Stimulated activated CD4-positive, alpha-beta T cell treated with anti-CD3 and anti-CD28 coated beads, Interleukin-12 subunit alpha, Interleukin-12 subunit beta, amount 100 ng/mL, for 24 hours (primary cell): ENCODE measurements at places on chromosomes 7 and 10.

GRCh38 chr7:84372155-84372621 is 177.6 kb upstream of the SEMA3A start:
- DNase-seq = no peak

- no peak for DNase-seq
Observed at GRCh38 chr10:117609095-117609795, 66.7 kb downstream of the EMX2 start.

- DNase-seq = no peak
Observed at GRCh38 chr10:104080762-104081161, 4.9 kb downstream of the COL17A1 start.

GRCh38 chr7:66353547-66353946 is 148.4 kb downstream of the TPST1 start:
- DNase-seq = no peak
